Transverse colon (tissue), 4 donors: ENCODE measurements at places on chromosomes 6 and 20. TPM values are rescaled to one million over a fixed set of nuclear protein-coding genes. Genes with fewer than 3 reads are reported as not detected.

DNA sequence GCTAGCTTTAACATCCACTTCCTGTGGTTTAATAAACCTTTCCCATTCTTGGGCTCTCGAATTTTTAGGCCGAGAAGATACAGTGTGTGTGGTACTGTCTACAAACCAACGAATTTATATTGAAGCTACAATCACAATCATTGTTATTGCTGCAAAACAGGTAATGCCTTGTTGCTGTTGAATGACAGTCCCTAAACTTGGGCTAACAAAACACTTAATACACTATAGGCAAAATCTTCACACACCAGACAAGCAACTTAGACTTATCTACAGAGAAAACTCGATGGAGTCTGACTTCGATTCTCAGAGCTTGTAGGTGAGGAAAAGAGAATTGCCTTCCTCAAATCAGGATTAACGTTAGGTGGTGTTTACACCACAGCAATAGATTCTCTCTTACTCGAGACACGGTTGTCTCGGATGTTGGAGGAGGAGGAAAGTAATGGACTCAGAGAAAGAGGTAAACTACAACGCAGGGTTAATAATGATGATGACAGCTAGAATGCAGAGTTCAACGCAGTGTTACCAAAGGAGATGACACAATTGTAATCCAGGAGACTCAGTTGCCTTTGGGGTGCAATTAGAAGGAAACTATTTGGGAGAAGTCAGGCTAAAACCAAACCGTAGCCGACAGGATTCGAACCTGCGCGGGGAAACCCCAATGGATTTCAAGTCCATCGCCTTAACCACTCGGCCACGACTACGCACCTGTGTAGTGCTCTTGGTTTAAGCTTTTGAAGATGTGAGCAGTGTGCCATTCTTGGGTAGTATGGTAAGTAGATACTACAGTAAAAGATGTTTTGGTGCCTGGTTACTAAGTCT lies 32.5 kb upstream of the ZNF184 start:
- peak; percentile 21 for DNase-seq

DNA sequence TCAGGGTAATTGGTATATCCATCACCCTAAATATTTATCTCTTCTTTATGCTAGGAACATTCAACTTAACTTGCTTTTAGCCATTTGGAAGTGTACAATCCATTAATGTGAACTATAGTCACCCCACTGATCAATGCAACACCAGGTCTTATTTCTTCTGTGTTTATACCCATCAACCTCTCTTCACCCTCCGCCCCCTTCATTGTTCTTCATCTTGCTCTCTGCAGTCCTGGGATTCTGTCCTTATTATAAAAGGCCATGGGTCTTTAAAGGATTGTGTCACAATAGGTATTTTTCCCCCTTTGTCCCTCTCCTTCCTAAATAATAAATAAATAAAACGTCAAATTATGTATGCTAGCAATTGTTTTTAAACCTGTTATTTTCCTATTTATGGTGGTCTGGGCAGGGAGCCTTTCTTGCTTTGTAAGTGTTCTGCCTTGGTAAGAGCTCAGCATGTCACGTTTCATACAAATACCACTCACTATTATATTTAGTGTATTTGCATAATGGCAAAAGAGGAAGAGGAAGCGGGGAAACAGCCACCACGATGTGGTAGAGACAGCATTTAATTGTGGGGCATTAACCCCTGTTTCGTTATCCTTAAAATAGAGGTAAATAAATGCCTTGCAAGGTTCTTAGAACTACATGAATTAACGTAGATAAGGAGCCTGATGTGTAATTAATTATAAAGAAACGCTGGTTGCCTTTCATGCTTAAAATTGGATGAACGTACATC lies 1.9 kb downstream of the ABRACL start:
- DNase-seq: peak; percentile 27

DNA sequence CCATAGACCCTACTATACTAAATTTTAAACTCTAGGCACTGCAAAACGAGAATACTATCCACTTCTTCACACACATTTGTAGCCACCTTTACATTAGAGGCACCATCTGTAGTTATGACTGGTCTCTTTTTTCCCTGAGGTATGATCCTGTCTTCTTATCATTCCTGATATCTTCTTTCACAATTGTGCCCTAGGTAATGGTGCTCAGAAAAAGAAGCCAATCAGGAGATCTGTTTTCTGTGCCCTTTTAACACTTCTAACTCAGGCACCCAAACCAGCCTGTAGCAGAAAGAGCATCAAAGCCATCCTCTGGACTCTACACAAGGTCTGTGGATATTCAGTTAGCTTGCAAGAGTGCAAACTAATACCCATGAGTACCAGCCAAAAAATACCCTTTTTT lies 149.7 kb upstream of the SGK1 start:
- no peak for DNase-seq

DNA sequence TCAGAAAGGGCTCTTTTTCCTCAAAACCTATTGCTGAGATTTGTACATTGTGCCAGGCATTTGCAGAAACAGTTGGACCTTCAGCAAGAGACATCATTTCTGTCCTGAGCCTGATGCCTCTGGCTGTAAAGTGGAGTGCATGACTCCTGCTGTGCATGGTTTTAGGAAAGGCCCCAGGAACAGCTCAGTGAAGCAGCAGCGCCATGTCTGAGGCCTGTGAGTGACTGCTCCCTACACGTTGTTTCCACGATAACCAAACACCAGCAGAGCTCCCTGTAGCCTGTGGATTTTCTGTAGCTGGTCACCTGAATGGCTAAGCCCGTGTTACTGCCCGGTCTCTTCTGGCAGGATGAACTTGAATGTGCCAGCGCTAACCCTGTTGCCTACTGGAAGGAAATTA lies 232.5 kb downstream of the TFAP2C start:
- DNase-seq: no peak

GRCh38 chr6:110492584-110492983 lies 16.2 kb upstream of the SLC22A16 start:
- DNase-seq: no peak

GRCh38 chr20:14536738-14537137 lies 199.3 kb upstream of the FLRT3 start:
- no peak for DNase-seq

DNA sequence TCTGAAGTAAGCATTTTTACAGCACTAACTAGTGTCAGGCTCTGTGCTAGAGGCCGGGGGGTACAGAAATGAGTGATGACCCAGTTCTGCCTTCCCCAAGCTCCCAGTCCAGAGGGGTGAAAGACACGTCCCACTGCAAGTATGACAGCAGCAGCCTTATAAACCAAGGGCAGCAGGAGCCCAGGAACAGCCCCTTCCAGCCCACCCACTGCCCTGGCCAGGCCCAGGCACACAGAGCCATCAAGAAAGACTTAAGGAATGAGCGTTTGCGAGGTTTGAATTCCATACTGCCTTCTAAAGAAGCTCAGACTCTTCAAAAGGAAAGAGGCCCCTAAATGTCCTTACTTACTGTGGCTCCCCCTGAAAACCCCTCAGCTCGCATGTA lies 10.0 kb downstream of the TRERF1 start:
- DNase-seq: no peak

DNA sequence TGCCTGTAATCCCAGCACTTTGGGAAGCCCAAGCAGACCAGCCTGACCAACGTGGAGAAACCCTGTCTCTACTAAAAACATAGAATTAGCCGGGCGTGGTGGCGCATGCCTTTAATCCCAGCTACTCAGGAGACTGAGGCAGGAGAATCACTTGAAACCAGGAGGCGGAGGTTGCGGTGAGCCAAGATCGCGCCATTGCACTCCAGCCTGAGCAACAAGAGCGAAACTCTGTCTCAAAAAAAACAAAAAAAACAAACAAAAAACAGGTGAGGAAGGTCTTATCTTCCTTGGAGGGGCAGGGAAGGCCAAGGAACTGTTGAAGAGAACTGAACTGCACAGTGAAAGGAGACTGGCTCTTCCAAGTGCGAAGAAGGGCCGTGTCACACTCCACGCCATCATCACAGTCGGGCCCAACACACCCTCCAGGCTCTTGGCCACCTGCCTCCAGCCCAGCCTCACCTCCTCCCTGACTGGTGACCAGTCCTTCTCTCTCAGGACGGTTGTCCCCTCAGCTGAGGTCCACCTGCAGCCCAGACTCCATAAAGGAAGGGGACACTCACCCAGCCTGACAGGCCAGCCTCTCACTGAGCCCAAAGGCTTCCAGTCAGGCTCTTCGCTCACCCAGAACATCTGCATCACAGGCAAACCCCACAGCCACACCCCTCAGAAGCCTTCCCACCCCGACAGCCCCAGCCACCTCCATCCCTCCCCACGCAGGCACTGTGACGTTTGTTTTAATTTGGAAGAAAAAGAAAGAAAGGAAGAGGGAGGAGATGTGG lies 4.1 kb downstream of the ZC3H12D start:
- DNase-seq: no peak

DNA sequence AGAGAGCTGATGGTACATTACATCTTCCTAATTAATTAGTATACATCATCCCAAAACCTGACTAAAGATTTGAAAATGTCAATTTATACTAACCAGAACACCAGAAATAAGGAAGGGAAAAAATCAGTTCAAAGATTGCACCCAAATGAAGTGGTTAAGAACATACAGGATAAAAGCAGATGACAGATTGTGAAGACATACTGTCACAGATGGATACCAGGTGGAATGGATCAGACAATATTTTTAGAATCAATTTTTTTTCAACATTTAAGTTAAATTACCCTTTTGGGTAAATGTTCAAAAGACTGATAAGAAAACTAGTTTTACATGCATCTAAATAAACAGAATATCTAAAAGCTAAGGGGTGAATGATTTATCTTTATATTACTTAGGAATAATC lies 47.6 kb downstream of the EPHA7 start:
- DNase-seq: no peak

DNA sequence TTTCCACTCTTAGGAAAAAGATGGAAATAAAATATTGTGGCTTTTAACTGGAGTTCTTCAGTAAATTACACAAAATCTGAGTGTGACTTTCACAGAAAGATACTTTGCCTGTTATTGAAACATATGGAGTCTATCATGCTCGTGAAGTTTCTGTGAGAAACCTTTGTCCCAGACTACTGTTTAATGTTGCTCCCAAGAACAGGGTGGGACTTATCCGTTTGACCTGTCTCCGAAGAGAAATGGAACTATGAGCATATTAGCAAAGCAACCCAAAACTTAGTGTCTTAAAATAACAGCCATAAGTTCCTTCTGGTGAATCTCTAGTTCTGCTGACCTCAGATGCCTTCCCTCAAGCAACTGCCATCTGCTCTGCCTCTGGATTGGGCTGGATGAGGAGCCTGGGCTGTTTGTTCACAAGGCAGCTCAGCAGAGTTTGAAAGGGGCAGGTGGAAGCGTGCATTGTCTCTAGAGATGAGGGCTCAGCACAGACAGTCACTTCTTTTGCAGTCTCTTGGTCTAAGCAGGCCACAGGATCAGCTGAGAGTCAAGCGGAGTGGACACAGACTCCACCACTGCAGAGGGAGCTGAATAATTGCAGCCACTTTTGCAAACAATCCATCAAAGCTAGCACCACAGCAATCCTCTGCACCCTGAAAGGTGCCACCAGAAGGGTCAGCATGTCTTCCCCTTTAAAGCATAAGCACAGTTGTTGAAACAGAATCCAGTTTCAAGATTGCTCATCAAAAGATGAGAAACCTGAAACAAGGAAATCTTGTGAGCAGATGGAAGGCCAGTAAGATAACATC lies 52.8 kb downstream of the MYB start:
- DNase-seq: no peak

DNA sequence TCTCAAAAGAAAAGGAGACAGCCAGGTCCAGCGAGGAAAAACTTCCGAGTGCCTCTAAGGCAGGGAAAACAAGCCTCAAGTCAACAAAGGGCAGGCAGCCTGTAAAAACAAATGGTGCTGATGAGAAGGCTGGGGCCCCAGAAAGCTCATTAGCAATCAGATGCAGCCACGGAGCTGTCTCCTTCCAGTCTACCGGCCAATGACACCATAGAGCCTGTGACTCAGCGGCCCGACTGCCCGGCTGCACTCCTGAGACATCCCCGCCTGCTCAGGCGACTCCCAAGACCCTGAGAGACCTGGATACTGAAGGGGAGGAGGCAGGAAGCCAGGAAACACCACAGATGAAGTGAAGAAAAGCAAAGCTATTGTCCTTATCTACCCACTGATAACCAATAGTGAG lies 120.1 kb upstream of the HDDC2 start:
- no peak for DNase-seq

GRCh38 chr20:34415079-34415478 lies 52.0 kb downstream of the ITCH start:
- DNase-seq: peak; percentile 20

GRCh38 chr20:48360342-48360975 lies 467.3 kb downstream of the PREX1 start:
- DNase-seq: peak; percentile 28

DNA sequence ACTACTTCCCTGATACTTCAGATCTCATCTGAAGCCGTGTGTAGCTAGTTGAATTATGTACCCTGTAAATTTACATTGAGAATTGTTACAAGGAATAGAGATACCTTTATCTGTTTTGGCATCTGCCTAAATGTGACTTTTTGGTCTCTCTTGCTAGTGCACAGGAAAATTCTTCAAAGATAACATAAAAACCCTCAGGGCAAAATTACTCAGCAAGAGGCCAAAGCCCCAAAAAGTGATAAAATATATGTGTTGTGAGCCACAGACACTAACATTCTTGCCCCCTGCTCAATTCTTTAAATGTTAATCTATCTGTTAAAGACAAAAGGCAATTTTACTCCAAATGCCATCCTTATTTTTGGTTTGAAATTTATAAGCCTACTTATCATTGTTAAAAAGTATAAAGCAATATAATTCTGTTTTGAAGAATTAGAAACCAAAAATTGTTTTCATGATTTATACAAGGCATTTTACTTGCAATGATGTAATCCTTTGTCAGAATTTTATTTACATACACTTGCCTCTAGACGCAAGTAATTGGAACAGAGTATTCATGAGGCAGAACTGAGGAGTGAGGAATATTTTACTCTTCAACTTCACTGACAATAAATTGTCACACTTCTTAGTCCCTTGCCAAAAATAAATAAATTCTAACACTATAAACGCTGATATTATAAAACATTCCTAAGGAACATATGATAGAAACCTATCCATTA lies 186.2 kb downstream of the EPM2A start:
- no peak for DNase-seq

DNA sequence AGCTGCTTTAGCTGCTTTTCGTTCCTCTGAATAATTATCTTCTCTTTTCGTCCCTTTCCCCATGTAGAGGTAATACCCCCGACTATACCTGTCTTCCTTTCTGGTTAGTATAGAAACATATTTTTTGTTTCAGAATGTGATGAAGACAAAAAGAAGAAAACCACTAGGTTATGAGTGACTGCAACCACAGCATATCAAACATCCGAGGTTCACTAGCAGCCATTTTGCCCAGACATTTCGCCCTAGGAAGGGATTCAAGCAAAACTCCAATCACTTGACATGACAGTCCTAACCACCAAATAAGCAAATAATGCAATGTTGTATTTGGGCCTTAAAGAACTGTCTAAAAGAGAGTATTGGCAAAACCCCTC lies 9.4 kb downstream of the SNX5 start:
- DNase-seq: no peak

STXBP5 gene
- total RNA-seq: 58.7 TPM

RIPOR2 gene
- total RNA-seq: 1.2 TPM

MYBL2 gene
- 1.5 TPM for total RNA-seq

OR2B3 gene
- not detected for total RNA-seq

HRH3 gene
- total RNA-seq: not detected

ADISSP gene
- 16.5 TPM for total RNA-seq

EPHA7 gene
- total RNA-seq: 31.0 TPM
